ENCODE measurements at places on chromosomes 2 and 18. TPM values are rescaled to one million over a fixed set of nuclear protein-coding genes. Genes with fewer than 3 reads are reported as not detected.

Gene CLEC4F
- 0.10 TPM for total RNA-seq

Gene SERPINB10
- 3.9 TPM for total RNA-seq

- DNase-seq, result no peak
Measured at GRCh38 chr2:198375083-198375410, 570.7 kb downstream of the PLCL1 start.

DNA sequence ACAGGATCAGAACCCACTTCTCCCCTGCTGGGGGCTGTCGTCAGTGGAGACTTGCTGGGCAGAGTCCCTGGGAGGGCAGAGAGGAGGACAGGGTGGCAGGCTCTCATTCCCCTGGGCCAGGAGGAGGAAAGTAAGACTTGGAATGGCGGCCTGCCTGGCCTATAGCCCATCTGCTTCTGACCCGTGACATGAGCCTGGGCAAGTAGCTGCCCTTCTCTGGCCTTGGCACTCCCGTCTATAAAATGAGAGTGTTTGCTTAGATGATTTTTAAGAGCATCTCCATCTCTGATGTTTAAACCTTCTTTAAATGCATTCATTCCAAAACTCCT is 173.0 kb downstream of the DDX1 start:
- DNase-seq, result no peak

DNA sequence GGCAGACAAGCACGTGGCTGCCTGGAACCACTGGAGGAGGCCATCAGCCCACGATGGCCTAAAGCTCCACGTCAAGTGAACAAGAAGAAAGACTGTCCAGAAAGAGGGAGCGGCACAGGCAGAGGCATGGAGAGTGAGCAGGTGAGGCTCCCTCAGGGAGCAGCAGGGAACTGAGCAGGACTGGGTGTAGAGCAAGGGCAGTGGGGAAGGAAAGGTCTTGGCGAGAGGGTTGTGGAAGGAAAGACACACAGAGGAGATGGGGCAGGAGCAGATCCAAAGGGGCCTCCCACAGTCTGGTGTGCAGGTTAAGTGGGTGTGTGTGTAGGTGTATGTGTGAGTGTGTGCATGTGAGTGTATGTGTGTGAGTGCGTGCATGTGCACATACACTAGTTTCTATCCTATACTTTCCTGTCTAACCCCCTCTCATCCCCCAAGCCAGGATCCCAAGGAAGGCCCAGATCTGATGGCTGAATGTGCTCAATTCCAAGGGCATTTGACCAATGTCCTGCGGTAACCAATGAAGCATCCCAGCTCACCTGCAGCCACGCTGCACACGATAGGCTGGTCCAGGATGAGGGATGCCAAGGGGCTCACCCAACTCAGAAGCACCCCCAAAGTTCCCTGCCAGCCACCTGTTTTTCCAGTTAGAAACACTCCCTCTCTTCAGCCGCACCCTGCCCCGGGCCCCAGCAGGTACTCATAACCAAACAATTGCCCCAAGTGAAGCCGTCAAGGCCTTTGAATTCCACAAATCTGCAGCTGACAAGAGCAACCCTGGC is 262.5 kb upstream of the RAB6C start:
- no peak for DNase-seq

Gene CRYBA2
- not detected for total RNA-seq

GRCh38 chr2:202099515-202099914 is 26.5 kb downstream of the KIAA2012 start:
- DNase-seq, result no peak

Gene UGT1A10
- not detected for total RNA-seq

Gene SPOPL
- total RNA-seq, result 26.1 TPM

DNA sequence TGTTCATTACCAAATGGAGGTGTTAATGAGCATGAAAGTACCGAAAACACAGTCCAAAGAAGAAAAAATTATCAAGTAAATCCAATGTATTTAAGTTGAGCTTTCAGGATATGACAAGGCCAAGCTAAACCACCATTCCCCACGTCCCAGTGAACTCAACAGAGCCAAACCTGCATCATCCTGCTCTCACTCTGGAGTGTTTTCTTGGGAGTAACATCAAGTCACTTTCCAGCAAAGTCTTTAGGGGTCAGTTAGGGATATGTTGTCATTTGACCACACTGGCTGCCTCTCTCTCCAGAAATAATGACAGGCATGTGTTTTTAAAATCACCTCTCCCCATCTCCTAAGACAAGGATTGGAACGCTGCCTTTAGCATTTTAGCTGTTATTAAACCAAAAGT is 140.5 kb downstream of the SRBD1 start:
- peak; percentile 7 for DNase-seq

- DNase-seq, result no peak
Measured at GRCh38 chr2:84817239-84817655, 63.6 kb downstream of the TRABD2A start.

DNA sequence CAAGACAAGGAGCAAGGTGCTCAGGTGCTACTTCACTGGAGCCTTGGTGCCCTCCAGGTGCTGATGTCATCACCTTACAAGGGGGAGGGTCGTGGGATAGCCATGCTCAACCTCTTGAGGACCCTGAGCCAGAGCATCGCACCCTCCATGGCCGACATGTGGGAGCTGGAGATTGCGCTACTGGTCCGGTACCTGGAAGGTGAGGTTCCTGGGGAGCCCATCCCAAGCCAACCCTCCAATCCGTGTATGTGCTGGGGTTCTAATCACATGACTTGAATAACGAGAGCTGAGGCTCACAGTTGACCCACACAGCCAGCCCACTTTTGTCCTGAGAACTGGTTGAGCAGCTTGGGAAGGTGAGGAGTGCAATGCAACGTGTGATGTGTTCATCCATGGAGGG is 25.9 kb downstream of the MROH2A start:
- no peak for DNase-seq

Gene COL6A3
- 637 TPM for total RNA-seq

Gene DAW1
- total RNA-seq, result not detected

DNA sequence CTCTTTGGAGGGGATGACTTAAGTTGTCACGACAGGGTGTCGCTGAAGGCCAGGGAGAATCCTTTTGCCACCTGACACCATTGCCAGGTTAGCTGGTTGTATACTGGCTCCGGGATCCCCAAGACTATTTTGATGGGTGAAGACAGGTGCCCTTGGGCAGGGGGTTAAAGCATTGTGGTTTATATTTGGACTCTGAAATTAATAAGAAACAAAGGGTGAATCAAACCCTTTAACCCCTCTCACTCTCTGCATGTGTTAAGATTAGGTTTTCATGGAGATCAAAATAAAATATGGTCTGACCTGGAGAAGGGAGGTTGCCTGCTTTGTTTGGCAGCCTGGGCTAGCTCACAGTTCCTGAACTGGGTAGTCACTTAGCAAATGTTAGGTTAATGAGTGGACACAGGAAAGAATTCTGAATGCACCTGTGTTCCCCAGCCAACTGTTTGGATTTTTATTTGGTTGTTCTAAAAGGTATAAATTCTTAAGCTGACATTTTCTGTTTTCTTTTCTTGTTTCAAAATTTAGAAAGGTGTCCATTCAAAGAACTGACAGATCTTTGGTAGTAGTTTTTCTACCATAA is 301.7 kb downstream of the KCNS3 start:
- DNase-seq, result no peak

Gene PXDN
- 109 TPM for total RNA-seq

GRCh38 chr2:38775097-38775920 is 2.7 kb upstream of the GEMIN6 start:
- DNase-seq, result no peak

DNA sequence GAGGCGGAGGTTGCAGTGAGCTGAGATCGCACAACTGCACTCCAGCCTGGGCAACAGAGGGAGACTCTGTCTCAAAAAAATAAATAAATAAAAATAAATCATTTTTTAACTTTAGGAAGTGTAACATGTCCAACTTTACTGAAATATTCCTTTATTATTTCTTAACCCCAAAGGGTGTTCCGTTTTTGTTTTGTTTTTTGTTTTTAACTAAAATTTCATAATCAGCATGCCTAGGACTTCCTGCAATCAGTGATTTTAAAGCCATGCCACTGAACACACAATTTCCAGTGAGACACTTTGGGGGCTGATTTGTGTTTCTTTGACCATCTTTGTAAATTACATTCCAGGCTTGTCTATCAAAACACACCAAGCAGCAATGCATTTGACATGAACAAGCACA is 7.1 kb downstream of the CATIP start:
- DNase-seq, result no peak

Gene DLGAP1
- 5.3 TPM for total RNA-seq

GRCh38 chr2:65957886-65958285 is 477.0 kb upstream of the MEIS1 start:
- no peak for DNase-seq

DNA sequence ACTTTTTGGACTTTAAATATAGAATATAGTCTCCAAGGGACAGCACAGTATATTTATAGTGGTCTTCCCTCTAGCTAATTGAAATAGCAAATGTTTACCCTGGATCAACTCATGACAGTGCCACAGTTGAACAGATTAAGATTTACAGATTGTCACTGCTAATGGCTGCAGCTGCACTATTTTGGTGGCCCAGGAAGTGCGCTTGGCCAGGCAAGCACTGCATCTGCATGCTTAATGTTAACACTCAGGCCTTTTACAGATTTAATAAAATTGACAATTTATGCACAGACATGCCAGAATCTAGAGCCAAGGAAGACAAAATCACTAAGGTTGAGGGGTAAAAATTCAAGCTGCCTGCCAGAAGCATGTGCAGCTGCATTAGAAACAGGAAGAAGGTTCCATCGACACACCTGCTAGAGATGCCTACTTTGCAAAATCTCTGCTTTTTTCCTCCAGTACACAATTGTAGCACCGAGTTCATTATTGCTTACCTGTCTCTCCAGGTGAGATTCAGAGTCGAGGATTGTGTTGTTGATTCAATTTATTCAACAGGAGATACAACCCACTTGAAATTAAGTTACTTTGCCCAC is 1042.3 kb upstream of the NRXN1 start:
- DNase-seq, result no peak

DNA sequence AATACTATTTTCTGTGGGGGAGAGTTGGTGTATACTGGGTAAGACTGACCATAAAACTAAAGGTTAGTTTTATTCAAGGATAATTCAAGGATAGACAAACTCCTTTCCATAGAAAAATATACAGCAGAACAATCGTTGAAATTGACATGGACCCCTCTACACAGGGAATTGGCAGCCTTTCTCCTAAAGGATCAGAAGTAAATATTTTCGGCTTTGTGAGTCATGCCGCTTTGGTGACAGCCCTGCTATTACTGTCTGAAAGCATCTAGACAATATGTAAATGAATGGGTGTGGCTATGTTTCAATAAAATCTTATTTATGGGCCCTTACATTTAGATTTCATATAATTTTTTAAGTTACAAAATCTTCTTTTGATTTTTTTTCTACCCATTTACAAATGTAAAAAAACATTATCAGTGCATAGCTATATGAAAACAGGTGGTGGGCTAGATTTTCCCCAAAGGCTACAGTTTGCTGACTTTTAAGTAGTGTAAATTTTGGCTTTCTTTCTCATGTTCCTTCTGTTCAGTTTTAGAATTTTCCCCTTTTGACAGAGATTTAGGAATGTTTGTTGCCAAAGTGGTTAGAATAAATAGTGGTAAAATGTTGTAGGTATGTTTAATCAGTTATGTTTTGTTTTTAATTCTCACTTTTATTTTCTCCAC is 270.6 kb downstream of the DCC start:
- no peak for DNase-seq

Gene FAM228A
- 0.69 TPM for total RNA-seq

- no peak for DNase-seq
Measured at GRCh38 chr2:190855245-190855644, 25.4 kb upstream of the GLS start.

GRCh38 chr2:187397886-187398285 is 50.2 kb downstream of the CALCRL start:
- DNase-seq, result no peak

DNA sequence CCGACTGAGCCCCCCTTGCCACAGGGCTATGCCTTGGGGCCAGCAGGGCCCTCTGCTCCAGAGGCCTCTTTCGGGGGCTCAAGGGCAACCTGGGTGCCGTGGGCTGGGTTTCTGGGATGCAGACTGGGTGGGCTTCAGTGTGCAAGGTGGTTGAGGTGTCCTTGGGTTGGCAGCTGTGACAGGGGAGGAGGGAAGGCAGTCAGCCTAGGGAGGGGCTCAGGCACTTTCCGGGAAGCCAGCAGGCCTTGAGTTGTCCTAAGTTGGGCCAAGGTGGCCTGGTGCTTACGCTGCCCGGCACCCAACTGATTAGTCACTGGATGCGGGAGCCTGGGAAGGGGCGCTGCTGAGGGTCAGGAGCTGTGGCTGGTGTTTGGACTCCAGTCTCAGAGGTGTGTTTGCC is 199.5 kb downstream of the TWIST2 start:
- no peak for DNase-seq

- no peak for DNase-seq
Measured at GRCh38 chr2:69969126-69969983, 7.9 kb upstream of the ASPRV1 start.

Gene STK39
- 23.4 TPM for total RNA-seq

Gene HOXD1
- 0.30 TPM for total RNA-seq

GRCh38 chr2:133710613-133711012 is 142.3 kb upstream of the NCKAP5 start:
- DNase-seq, result no peak

Gene CHRNA1
- total RNA-seq, result 4.2 TPM

Gene FN1
- 394 TPM for total RNA-seq

- DNase-seq, result no peak
Measured at GRCh38 chr2:240455272-240455646, 19.8 kb downstream of the GPC1 start.

- peak; percentile 38 for DNase-seq
Measured at GRCh38 chr2:110946902-110947301, 173.8 kb upstream of the BCL2L11 start.

DNA sequence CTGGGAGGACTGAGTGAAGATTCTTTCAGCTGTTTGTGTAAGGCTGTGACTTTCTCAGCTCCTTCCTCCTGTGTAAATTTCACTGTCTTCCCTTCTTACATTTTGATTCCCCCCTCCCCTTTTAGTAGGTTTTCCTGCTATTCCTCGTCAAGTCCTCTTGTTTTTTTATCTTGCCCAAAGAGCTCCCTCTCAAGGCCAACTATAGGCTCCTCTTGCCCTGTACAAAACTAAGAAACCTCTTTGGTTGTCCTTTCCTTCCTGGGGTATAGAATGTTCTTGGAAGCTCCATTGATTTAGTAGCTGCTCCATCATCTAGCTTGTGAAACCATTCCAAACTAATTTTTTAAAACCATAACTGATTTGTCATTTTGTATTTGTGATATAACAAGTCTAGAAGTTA is 7.3 kb downstream of the CCDC121 start:
- DNase-seq, result no peak

Gene SNORC
- 0.30 TPM for total RNA-seq

Measured in skin of body (tissue), 3 donors.